ENCODE measurements at places on chromosomes 12 and 14. TPM values are rescaled to one million over a fixed set of nuclear protein-coding genes. Genes with fewer than 3 reads are reported as not detected.
A peak's percentile ranks its signal among the peaks of the same experiment; 100 is the strongest.

The FAM90A1 gene
- total RNA-seq = 0.27 TPM

DNA sequence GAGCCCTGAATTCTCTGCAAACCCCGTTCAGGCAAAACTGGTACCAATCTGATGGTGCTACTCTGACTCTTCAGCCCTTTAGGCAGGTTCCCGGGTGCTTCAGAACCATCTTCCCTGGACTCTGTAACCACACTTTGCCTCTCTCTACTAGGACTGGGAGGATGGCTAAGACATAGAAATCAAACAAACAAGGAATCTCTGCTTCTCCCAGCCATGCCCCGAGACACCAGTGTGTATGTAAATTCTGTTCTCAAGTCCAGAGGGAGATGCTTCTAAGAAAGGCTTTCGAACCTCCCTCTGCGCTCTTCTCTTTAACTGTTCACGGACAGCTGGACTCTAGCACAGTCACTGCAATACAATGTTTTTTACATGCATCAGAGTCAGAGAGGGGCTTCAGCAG lies 1.9 kb upstream of the KCNK10 start:
- H3K4me3 ChIP-seq = no peak overlapping the region
- peaks cover 3% of the 10 kb centered on the region for H3K4me1 ChIP-seq
- DNase-seq = no peak
- H3K27me3 ChIP-seq = peaks cover 43% of the 10 kb centered on the region

The SLC24A4 gene
- total RNA-seq = not detected

GRCh38 chr12:120734210-120734609 lies 8.6 kb downstream of the ACADS start:
- peaks cover 16% of the 10 kb centered on the region for H3K36me3 ChIP-seq
- H3K27ac ChIP-seq = no peak overlapping the region
- no peaks in the 10 kb centered on the region for H3K27me3 ChIP-seq
- H3K4me3 ChIP-seq = no peak overlapping the region
- DNase-seq = no peak

- peaks cover 2% of the 10 kb centered on the region for H3K4me1 ChIP-seq
- no peak overlapping the region for H3K4me3 ChIP-seq
- peaks cover 22% of the 10 kb centered on the region for H3K27me3 ChIP-seq
- DNase-seq = no peak
- H3K27ac ChIP-seq = no peak overlapping the region
Measured at GRCh38 chr14:60488175-60488574, 2.3 kb upstream of the C14orf39 start.

- H3K36me3 ChIP-seq = no peaks in the 10 kb centered on the region
- H3K27me3 ChIP-seq = peaks cover 2% of the 10 kb centered on the region
- no peaks in the 10 kb centered on the region for H3K4me1 ChIP-seq
- H3K4me3 ChIP-seq = no peak overlapping the region
- no peak overlapping the region for H3K27ac ChIP-seq
Measured at GRCh38 chr12:18965203-18965602, 164.3 kb upstream of the PLEKHA5 start.

DNA sequence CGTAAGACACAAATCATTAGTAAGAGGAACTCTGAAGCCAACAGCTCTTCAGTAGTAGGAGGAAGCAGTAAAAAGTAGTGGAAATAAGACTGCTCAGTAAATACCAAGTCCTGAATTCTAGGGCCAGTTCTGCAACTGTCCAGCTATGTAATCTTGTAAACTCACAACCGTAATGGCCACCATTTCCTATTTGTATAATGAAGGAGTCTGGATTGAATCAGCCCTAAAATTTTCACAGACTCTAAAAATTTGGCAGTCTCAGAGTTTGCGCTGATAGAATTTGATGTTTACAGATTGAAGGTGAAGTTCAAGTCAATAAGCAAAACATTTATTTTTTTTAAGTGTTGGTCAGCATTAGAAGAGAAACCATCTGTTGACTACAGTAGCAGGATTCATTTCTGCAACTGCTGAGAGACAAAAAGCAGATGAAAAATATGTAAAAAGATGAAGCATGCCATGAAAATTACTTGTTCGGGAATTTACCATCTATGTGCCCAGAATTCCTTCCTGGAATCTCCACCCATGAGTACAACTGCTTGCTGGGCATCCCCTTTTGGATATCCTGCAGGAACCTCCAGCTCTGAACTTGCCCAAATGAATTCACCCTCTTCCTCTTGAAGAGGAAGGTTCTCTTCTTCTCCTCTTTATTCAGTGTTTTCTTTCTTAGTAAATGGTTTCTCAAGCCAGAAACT lies 47.5 kb downstream of the GALNT4 start:
- H3K36me3 ChIP-seq = peaks cover 9% of the 10 kb centered on the region
- H3K4me1 ChIP-seq = peaks cover 28% of the 10 kb centered on the region
- H3K4me3 ChIP-seq = no peak overlapping the region
- no peaks in the 10 kb centered on the region for H3K27me3 ChIP-seq
- DNase-seq = no peak
- H3K27ac ChIP-seq = no peak overlapping the region

- peak overlapping the region; percentile 1 for H3K27ac ChIP-seq
- H3K4me3 ChIP-seq = no peak overlapping the region
- H3K27me3 ChIP-seq = no peaks in the 10 kb centered on the region
- peaks cover 74% of the 10 kb centered on the region for H3K4me1 ChIP-seq
- DNase-seq = no peak
- peaks cover 19% of the 10 kb centered on the region for H3K36me3 ChIP-seq
Measured at GRCh38 chr14:61564618-61565091, 130.7 kb upstream of the HIF1A start.

DNA sequence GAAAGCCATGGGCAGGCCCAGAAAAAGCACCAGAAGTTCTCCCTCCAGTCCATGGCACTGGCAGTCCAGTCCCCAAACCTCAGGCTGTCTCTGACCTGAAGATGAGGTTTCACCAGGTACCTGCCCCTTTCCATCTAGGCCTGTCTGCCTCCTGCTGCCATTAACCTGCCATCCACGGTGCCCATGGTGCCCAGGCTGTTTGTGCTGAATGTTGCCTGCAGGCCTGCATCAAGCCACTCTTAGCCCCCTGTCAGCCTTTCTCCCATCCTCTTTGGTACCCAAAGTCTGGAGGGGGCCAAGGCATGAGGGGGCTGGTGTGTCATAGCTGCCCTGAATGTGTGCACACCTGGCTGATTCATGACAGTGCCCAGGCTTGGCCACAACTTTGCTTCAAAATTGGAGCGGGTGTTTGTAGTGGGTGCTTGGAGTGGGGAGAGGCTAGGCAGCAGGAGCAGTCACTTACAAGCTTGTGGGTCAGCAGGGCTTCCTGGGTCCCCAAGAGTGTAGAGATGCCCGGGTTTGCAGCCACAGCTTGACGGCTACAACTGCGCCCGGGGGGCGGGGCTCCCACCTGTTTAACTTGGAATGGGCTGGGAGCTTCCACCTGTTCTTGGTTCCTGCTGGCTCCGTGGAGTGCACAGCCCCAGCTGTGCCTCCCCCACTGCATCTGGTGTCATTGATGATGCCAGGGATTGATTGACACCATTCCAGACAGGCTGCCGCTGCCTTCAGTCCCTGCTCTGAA lies 88.5 kb downstream of the GPHN start:
- H3K27ac ChIP-seq = no peak overlapping the region
- no peak for DNase-seq
- H3K4me1 ChIP-seq = peaks cover 2% of the 10 kb centered on the region
- H3K36me3 ChIP-seq = peaks cover 2% of the 10 kb centered on the region
- H3K27me3 ChIP-seq = no peaks in the 10 kb centered on the region
- H3K4me3 ChIP-seq = no peak overlapping the region

The TEX52 gene
- total RNA-seq = 0.36 TPM

The SLC38A6 gene
- total RNA-seq = 3.9 TPM

DNA sequence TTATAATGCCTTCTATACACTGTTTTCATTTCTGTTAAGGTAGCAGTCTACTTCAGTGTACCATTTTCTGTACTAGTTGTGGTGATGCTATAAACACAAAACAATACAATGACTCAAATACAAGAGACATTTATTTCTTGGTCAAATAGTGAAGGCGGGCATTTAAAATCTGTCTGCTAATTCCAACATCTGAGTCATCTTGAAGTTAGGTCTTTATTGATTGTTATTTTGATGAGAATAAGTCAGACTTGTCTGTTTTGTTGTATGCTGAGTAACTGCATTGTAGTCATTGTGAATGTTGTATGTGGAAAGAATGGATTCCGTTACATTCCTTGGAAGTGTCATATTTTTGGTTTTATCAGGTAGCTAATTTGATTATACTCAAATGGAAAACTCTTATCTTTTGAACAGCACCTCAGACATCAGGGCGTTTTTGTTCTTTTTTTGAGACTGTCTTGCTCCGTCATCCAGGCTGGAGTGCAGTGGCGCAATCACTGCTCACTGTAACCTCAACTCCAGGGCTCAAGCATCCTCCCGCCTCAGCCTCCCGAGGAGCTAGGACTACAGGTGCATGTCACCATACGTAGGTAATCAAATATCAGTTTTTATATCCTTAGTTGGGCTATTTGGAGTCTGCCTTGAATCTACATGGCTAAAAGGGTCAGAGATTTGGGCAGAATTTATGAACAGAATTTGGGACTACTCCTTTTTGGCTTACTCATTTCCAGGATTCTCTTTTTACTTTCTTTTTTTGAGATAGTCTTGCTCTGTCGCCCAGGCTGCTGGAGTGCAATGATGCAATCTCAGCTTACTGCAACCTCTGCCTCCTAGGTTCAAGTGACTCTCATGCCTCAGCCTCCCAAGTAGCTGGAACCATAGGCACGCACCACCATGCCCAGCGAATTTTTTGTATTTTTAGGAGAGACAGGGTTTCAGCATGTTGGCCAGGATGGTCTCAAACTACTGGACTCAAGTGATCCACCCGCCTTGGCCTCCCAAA lies 56.8 kb downstream of the PAPLN start:
- no peak for DNase-seq
- H3K4me1 ChIP-seq = peaks cover 28% of the 10 kb centered on the region
- H3K27ac ChIP-seq = no peak overlapping the region
- H3K27me3 ChIP-seq = no peaks in the 10 kb centered on the region

The NRIP2 gene
- total RNA-seq = not detected

DNA sequence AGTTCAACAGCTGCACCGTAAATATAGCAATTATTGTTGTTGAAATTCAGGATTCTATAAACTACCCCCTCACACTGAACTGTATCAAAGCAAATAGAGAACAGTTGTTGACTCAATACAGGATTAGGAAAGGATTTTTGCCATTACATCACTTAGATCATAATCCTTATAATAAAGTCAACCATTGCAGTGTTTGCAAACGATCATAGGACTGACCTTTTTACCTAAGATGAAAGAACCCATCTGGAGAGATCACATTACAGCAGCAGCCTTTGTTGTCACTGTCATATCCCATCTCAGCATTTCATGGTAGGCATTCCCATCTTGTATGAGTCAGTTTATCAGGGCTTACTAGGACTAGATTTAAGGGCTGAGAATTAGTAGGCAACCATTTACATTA lies 96.1 kb downstream of the IPO8 start:
- no peak for DNase-seq
- peaks cover 4% of the 10 kb centered on the region for H3K27me3 ChIP-seq
- H3K36me3 ChIP-seq = peaks cover 5% of the 10 kb centered on the region
- H3K4me3 ChIP-seq = no peak overlapping the region
- no peaks in the 10 kb centered on the region for H3K4me1 ChIP-seq

The KRT79 gene
- 0.87 TPM for total RNA-seq

DNA sequence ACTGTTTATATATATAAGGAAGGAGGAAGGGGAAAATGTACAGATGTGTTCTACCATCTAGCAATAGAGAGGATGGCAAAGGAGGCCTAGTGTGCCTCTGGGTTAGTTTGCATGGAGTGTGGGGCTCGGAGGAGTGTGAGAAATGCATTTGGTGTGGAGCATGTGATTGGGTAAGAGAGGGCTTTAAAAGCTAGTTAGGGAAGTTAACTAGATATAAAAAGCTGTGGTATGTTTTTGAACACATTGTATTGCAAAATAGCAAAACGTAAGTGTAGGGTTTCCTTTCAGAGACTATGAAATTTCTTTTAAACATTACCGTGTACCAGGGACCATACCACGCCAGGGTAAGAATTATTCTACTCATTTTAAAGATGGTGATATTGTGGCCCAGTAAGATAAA lies 53.3 kb upstream of the STXBP6 start:
- no peak overlapping the region for H3K27ac ChIP-seq
- H3K27me3 ChIP-seq = peaks cover 4% of the 10 kb centered on the region
- no peaks in the 10 kb centered on the region for H3K36me3 ChIP-seq
- no peak for DNase-seq
- no peak overlapping the region for H3K4me3 ChIP-seq

The TC2N gene
- total RNA-seq = 32.5 TPM

The CLEC4A gene
- 0.98 TPM for total RNA-seq

GRCh38 chr14:98140862-98141530 lies 1131.0 kb downstream of the BCL11B start:
- DNase-seq = no peak
- H3K27me3 ChIP-seq = no peaks in the 10 kb centered on the region
- peak overlapping the region; percentile 87 for H3K27ac ChIP-seq
- peaks cover 8% of the 10 kb centered on the region for H3K36me3 ChIP-seq
- peak overlapping the region; percentile 68 for H3K4me3 ChIP-seq

The DEPDC4 gene
- total RNA-seq = 3.7 TPM

DNA sequence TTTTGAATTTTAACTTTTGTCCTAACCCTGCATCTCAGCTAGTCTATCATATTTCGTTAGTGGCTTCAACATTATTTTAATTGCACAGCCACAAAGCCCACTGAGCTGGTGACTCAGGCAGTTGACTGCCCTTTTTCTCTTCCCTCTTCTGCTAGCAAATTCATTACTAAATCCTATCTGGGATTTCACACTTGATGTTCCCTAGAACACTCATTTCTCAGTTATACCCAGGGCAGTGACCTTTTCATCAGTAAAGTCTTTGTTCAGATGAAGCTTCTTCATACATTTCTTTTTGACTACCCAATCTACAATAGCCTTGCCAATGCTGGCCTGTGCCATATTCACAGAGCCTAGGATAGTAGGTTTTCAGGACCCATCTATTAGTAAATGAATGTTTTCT lies 107.0 kb downstream of the ATXN7L3B start:
- no peak overlapping the region for H3K4me3 ChIP-seq
- no peaks in the 10 kb centered on the region for H3K36me3 ChIP-seq
- no peak overlapping the region for H3K27ac ChIP-seq

DNA sequence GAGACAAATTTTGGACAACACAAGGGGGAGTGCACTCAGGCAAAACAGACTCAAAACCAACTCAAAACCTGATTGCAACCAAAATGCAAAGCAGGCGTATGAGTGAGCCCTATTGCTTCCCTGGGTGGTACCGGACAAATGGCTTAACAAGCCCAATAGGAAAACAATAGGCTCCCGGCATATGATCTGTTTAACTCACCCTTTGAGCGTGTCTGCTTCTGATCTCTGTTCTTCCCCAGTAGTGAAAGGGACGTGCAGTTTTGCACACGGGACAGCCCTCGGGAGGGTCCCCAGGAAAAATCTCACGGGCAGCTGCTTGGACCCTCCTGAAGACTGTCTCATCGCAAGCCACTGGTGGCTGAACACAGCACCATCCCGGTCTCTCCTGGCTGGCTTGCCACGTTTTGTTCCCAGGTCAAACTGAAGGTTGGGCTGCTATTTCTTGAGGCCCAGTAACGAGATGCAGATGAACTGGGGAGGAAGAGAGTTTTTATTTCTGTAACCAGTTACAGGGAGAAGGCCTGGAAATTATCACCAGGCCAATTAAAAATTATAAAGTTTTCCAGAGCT lies 9.9 kb downstream of the SOAT2 start:
- no peaks in the 10 kb centered on the region for H3K4me1 ChIP-seq
- H3K4me3 ChIP-seq = no peak overlapping the region
- no peak for DNase-seq
- H3K27me3 ChIP-seq = no peaks in the 10 kb centered on the region
- H3K27ac ChIP-seq = no peak overlapping the region

The TM7SF3 gene
- 37.6 TPM for total RNA-seq

Measured in activated CD8-positive, alpha-beta T cell treated with anti-CD3 and anti-CD28 coated beads for 36 hours (primary cell).